ENCODE measurements at places on chromosomes 7 and 10.

GRCh38 chr10:23399701-23400144 is 39.2 kb upstream of the OTUD1 start:
- no peak for DNase-seq

DNA sequence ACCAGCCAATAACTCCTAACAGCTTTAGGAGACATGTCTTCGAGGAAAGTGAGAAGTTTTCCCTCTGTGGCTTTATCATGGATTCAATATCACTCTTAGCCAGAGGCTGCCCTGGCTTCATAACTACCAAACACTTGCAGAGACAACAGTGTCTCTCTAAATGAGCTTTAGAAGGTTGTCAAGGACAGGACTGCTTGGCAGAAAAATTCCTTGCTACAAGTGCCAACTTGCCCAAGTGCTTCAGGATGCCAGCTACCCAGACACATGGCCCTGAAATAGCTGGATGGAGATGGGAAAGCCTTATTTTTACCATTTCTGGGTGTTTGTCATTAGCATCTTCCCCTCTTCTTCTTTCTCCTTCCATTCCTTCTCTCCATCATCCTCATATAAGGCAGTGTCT is 137.1 kb upstream of the MDFIC start:
- no peak for DNase-seq

GRCh38 chr7:74283858-74284447 is 5.3 kb upstream of the CLIP2 start:
- DNase-seq, result no peak

- DNase-seq, result no peak
Measured at GRCh38 chr10:21212348-21212747, 313.1 kb downstream of the SKIDA1 start.

DNA sequence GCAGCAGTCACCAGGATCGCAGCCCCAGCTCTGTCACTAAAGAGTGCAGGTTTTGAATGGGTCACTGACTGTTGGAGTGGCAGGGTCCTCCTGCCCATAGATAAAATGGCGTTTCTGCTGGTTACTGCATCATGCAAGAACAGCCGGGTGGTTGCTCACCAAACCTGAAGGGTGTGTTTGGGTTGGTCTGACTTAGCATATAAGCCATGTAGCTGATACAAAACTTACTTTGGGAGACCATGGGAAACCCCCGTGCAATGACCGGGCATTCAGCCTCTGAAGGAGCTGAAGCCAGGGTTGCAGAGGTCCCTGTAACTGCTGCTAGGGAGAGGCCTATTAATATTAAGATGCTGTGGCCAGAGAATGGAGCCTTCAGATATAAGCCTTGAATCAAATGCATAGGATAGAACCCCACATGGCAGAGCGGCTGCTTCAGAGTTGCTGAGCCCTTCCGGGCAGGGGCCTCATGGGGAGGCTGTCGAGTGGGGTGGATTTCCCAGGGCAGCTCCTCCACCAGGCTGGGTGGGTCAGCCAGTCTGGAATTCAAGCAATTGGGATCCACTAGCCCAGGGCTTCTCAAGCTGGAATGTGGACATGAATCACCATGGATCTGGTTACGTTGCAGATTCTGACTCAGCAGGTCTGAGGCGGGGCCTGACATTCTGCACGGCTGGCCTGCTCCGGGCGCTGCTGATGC is 70.9 kb upstream of the CTBP2 start:
- DNase-seq, result peak; percentile 28

DNA sequence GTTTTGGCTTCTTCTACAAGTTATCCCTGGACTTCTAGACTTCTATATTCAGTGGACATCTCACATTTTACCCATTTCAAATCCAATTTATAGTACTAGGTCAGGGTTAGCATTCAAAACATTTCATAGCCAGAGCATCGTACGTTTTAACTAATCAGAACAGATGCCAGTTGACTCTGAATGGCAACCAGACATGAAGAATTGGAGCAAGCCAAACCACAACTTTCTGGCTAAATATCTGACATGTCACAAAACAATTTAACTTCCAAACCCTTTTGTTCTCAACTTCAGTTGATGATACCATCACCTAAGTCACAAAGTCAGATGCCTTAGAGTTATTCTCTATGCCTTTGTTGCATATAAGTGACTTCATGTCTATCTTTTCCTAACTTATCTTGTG is 1105.7 kb downstream of the XPNPEP1 start:
- no peak for DNase-seq

DNA sequence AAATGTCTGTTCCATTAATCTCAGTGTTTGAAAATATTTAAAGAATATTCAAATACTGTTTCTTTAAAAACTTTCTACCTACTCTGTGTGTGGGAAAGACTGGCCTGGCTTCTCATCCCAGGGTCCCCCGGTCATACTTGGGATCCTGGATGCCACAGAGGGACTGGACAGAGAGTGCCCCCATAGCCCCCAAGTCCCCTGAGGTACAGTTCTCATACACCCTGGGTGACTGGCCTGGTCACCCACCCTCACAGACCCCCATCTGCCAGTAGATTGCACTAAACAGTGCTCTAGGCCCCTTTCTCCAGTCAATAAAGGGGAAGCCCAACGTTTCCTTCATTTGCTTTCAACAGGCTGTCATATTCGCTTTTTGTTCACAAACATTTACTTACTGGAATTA is 3.0 kb downstream of the TMEM273 start:
- no peak for DNase-seq

DNA sequence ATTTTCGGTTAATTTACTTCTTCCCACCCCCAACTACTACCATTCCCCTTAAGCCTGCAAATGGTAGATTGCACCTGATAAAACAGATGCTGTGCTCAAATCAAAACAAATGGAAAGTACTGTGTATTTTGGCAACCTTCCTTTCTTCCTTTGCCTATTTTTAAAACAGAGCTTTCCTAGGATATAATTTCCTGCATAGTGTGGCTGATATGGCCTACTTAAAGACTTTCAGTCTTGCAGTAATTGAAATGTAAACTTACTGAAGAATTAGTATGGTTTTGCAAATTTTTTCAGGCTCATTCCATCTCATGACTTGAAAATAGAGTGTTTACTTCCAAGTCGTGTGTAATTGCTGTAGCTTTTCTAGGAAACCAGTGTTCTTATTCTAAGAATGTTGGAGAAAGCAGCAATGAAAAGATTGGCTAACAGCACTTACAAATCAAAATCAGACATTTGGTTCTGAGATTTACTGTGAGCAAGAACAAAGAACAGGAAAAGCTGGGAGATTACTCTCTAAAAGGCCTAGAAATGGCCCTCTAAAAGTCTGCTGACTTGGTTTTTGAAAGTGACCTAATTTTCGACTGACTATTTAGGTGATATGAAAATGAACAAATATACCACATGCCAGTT is 52.0 kb downstream of the REEP3 start:
- DNase-seq, result no peak

- no peak for DNase-seq
Measured at GRCh38 chr7:44537442-44537841, 3.7 kb downstream of the NPC1L1 start.

DNA sequence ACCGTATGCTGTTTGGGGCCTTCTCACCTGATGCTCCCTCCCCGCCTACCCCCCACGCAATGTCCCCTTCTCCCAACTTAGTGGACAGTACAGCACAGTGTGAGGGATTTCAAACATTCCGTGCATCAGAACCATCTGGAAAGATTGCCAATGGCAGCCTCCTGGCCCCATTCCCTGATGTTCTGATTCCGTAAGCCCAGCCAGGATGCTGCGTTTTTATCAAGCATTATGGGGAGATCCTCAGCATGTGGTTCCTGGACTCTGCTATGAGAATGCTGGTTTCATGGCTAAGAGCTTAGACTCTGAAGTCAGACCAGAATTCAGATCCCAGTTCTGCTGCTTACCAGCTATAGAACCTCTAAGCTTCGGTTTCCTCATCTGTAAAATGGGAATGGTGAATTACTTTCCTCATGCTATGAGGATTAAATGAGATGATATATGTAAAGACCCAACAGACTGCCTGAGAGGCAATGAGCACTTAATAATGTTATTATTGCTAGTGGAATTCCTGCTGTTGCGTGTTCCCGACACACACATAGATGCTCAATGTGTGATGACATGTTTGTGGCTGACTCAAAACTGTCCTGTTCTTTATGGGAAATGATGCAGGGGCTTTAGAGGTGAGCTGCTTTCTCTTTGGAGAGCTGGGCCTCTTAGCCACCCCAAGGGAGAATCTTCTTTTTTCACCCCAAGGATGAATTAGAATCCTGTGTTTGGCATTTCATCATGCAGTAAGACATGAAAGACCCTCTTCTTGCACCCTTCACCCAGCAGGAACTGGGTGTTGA is 60.8 kb upstream of the SMNDC1 start:
- no peak for DNase-seq

- DNase-seq, result no peak
Measured at GRCh38 chr10:28381466-28381865, 78.6 kb upstream of the MPP7 start.
